Psoas muscle (tissue), 8 donors: ENCODE measurements at places on chromosomes 16 and 17. TPM values are rescaled to one million over a fixed set of nuclear protein-coding genes. Genes with fewer than 3 reads are reported as not detected.

RASD1 gene
- 121 TPM for polyA plus RNA-seq

TMC7 gene
- polyA plus RNA-seq: 0.77 TPM

CSH1 gene
- polyA plus RNA-seq: not detected

KIF18B gene
- polyA plus RNA-seq: not detected

TSNAXIP1 gene
- polyA plus RNA-seq: 0.65 TPM

KCNH6 gene
- not detected for polyA plus RNA-seq

CTU2 gene
- 20.2 TPM for polyA plus RNA-seq

OTOP2 gene
- not detected for polyA plus RNA-seq

PRSS33 gene
- not detected for polyA plus RNA-seq

NMRAL1 gene
- polyA plus RNA-seq: 4.2 TPM

CX3CL1 gene
- 6.2 TPM for polyA plus RNA-seq

NUBP1 gene
- 26.9 TPM for polyA plus RNA-seq

TBC1D3H gene
- polyA plus RNA-seq: not detected

CORO7 gene
- polyA plus RNA-seq: 3.4 TPM

ALOX12 gene
- polyA plus RNA-seq: not detected

ITGB4 gene
- polyA plus RNA-seq: 1.6 TPM

TANGO6 gene
- 12.5 TPM for polyA plus RNA-seq

C1QTNF1 gene
- 12.2 TPM for polyA plus RNA-seq
